ENCODE measurements at places on chromosomes 5 and 9.

DNA sequence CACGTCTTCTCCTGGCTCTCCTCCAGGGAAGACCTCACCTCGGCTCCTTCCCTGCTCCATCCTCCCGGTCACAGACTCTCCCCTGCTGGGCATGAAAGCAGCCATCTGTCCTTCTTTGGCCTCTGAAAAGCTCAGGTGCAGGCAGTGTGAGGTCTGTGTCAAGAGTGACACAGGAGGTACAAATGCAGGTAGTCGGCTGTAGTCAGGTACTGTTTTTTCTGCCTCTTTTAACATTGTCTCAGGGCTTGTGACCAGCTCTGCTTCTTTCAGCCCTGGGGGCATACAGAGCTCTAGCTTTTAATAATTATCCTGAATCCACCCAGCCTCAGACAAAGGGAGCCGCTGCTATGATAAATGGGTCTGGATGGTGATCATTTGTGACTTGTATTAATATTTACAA, 46.4 kb downstream of the C5orf15 start:
- no peak for DNase-seq

DNA sequence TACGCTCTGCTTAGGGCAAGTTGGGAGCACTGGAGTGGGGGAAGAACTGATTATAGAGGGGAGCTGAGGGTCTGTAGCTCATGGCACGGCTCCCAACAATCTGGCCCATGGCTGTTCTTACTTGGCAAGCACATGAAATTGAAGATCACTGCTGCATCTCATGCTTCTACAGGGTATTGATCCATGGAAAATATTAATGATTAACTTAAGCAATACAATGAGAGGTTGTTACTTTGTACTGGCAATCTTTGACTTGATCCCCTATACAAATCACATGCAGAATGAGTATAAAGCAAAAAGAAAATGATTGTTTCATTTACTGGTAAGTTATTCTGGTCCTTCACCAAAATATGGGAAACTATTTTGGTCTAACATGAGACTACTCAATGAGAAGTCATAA, 481.1 kb downstream of the PDE4D start:
- DNase-seq: no peak

DNA sequence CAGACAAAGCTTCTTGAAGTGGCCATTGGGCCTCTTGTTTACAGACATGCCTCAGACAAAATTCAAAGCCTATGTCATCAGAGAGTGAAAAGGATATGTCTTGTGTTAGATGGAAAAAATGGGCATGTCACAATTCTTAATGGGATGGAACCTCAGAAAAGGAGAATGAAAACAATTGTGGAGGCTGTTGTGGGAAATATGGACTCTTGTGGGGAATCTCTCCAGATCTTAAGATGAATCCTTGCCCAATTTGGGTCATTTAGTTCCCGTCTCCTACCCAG, 19.5 kb downstream of the SLC22A5 start:
- DNase-seq: no peak

GRCh38 chr5:75729321-75729720, 12.1 kb upstream of the POC5 start:
- no peak for DNase-seq

DNA sequence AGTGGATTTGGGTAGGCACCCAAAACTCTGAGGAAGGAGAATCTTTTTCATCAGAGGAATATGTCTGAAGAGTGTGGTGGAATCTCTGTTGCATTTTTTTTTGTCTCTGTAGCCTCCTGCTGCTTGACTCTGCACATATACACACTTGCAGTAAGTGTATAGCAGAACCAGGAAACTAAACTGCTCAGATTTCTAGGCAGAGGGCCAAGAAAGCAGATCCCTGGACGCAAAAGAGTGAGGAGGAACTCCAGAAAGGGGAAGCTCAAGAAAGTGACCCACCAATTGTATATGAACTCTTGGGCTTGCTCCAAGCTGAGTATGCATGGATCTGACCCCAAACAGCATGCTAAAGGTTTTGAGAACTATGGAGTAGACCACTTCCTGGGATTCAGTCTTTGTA, 181.8 kb downstream of the GADD45G start:
- DNase-seq: peak; percentile 29

DNA sequence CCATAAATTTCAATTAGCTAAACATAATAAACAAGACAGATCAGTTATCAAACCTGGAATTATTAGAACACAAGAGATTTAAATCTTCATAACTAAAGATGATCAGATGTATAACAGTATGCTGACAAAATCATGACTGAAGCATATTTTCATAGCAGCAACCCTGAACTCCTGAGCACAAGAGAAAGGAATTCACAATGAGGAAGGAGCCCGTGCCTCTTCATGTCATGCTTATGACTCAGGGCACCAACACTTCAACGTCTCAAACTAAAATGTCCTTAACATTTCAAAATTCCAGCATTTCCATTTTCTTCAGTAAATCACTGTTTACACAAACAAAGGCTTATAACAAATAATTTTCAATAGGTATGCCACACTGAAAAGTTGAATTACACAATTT, 6.7 kb downstream of the AP3B1 start:
- no peak for DNase-seq

DNA sequence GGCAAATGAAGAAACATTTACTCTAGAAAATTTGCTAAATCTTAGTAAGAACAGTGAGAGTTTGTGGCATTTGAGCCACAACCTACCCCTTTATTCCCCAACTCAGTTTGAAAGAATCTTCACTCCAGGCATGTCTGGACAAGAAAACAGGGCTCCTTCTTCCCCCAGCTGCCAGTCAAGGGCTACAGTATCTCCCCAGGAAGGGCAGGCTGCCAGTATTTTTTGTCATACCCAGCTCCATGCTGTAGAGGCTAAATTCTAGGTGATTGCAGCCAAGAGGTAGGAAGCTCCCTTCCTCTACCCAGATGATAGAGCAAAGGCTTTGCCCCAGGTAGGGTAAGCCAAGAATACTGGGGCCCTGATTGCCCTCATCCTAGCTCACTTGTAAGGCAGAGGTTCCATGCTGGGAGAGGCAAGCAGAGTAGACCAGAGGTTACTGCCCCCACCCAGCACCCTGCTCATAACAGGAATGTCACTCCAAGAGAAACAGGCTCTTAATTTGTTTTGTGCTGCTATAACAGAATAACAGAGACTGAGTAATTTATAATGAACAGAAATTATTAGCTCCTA, 20.0 kb upstream of the GRPEL2 start:
- DNase-seq: no peak

DNA sequence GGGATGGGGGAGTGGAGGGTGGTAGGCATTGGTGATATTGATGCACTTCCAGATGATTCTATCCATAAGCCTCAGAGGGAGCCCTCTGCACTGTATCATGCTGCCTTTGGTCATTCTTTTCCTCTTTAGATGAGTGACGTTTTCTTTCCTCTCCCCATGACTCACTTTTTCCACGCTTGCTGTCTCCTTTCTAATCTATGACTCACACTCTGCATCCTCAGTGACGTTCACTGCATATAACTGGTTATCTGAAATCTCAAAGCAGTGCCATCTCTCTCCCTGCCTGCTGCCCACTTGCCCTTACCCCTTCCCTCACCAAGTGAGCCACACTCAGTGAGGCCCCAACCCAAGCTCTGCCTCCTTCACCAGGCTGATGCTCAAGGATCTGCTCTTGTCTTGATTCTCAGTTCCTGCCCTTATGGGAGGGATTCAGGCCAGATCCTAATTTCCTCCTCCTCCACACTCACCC, 31.6 kb downstream of the PTGS1 start:
- no peak for DNase-seq

DNA sequence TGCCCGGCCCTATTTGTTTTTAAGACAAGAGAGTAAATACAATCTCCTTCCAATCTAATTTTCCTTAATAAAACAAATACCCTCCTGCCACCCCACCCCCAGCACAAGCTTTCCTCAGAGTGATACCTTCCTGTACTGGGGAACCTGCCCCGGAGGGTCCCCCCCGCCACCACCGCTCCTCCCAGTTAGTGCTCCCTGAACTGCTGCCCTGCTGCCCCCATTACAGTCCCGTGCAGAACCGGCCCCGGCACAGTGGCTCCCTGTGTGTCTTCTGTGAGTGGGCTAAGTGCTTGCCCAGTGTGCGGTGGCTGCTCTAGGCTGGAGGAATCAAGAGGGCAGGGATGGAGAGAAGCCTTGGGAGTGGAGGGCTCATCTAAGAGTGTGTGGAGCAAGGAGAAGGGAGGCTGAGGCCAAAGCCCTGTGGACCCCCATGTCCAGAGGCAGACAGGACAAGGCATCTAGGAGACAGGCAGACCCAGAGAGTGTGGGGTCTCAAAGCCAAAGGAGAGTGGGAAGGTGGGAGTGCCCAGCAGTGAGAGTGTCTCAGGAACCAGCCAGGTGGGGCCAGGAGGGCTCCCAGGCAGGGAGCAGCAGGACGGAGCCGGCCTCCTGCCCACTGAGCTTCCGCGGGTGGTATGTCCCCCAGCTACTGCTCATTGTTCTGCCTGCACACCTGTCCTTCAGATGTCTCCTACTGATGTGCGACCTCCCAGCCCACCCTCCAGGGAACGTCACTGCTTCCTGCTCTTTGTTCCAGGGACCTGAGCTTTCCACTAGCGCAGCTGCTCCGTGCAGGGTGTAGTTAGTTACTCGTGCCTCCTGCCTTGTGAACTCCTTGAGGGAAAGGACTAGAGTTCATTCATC, 129.0 kb downstream of the DAB2IP start:
- DNase-seq: no peak

DNA sequence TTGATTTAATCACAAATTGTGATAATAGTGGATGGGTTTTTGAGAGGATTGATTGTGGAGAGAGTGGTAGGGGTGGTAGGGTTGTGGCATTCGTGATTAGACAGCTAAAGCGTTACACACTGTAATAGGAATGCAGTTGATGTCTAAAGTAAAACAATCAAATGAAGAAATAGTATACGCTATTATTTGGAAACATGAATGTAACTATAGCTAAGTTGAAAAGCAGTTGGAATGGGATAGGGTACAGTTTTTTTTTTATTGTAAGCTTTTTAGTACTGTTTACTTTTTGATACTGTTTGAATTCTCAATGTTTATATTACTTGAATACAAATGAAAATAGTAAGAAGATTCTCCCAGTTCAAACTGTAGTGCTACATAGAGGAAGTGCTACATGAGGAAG, 51.8 kb downstream of the RANBP17 start:
- DNase-seq: no peak

- DNase-seq: no peak
Observed at GRCh38 chr9:121207371-121207940, 5.8 kb upstream of the RAB14 start.

- DNase-seq: no peak
Observed at GRCh38 chr5:132446621-132447020, 44.0 kb downstream of the IRF1 start.

- DNase-seq: no peak
Observed at GRCh38 chr5:67299231-67299735, 102.7 kb upstream of the CD180 start.

- peak; percentile 94 for DNase-seq
Observed at GRCh38 chr5:65925601-65926275, 637 bp upstream of the ERBIN start.

DNA sequence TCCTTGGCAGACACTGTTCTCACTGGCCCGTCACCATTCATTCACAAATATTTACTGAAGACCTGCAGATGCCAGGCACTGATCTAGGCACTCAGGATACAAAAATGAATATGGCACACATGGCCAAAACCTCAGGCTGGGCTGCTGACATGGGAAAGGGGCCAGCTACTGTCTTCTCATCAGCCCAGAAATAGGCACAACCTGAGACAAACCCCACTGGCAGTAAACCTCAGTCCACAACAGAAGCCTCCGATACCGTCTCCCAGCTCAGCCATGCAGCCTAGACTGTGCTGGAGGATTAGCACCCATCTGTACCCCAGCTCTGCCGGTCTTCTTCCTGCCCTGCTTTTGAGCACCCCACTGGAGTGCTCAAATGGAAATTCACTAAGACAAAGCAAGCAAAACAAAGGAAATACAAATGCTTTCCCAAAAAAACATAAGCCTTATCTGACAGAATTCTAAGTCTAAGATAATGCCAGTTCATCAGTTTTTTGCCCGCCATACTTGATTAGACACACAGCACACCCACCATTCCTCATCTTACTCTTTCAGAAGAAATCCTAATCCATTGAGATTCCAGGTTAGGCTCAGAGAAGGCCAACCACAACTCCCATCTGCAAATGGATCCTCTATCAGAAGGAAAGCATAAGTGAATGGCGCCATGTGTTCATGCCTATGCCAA, 8.2 kb downstream of the P4HA2 start:
- DNase-seq: no peak

GRCh38 chr5:94545870-94546625, 72.4 kb downstream of the KIAA0825 start:
- DNase-seq: no peak

- no peak for DNase-seq
Observed at GRCh38 chr5:108730617-108731340, 16.9 kb upstream of the FER start.

GRCh38 chr9:132744881-132745755, 74.9 kb downstream of the GTF3C4 start:
- DNase-seq: no peak

- no peak for DNase-seq
Observed at GRCh38 chr9:6367128-6367890, 39.1 kb downstream of the TPD52L3 start.

GRCh38 chr5:41903382-41903891, 707 bp upstream of the RIMOC1 start:
- DNase-seq: no peak

- DNase-seq: no peak
Observed at GRCh38 chr5:24525414-24525813, 119.4 kb downstream of the CDH10 start.

DNA sequence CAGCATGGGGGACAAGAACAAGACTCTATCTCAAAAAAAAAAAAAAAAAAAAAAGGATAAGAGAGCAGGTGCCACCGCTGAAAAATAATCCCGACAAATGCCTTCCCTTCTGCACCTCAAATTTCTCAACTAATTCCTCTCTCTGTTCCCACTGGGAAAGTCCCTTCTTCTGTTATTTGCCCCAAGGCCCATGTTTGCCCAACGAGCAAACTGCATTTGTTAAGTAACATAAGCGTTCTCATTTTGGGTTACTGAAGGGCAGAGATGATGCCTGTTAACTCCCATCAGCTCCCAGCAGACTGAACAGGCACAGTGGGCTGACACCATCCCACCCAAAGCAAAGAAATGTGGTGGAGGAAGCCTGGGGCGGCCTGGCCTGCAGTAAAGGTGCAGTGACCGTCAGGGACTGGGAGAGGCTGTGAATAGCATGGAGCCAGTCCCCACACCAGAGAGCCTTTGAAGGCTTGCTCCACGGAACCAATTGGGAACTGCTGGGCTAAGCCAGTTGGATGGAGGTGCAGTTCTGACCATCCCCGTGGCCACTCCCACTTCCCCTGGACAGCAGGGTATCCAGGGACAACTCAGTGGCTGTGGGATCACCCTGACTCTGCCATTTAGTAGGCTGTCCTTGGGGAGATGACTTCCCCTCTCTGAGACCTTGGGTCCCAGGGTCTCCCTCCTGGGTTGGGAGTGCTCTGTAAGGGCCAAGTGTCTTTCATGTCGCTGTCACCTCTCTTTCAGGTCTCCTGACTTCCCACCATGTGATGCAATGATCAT, 149.7 kb upstream of the IER5L start:
- DNase-seq: no peak

- DNase-seq: no peak
Observed at GRCh38 chr9:136856541-136857141, 4.5 kb downstream of the MAMDC4 start.
